Iris pigment epithelial cell (primary cell): ENCODE measurements at places on chromosomes 1 and 21.

GRCh38 chr1:209648346-209648745, 3.9 kb downstream of the LAMB3 start:
- DNase-seq, result no peak

- DNase-seq, result peak; percentile 59
These were observed 651 bp downstream of the ZBTB8A start for GRCh38 chr1:32539584-32540571.

GRCh38 chr21:22476726-22477646, 1478.8 kb downstream of the NCAM2 start:
- DNase-seq, result no peak

GRCh38 chr1:93814059-93814794, 64.8 kb downstream of the DNTTIP2 start:
- peak; percentile 87 for DNase-seq

DNA sequence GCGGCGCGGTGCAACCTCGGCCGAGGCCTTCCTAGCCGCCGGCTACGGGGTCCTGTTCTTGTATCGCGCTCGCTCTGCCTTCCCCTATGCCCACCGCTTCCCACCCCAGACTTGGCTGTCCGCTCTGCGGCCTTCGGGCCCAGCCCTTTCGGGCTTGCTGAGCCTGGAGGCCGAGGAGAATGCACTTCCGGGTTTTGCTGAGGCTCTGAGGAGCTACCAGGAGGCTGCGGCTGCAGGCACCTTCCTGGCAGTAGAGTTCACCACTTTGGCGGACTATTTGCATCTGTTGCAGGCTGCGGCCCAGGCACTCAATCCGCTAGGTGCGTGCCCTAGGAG, 379 bp downstream of the PPCS start:
- peak; percentile 67 for DNase-seq

GRCh38 chr1:24801176-24801575, 55.9 kb downstream of the CLIC4 start:
- DNase-seq, result no peak
